ENCODE measurements at places on chromosomes 13 and 19.

- no peak for DNase-seq
Measured at GRCh38 chr13:63481334-63481733, 2065.7 kb upstream of the PCDH20 start.

- DNase-seq, result no peak
Measured at GRCh38 chr19:41887711-41888382, 4.9 kb downstream of the ARHGEF1 start.

DNA sequence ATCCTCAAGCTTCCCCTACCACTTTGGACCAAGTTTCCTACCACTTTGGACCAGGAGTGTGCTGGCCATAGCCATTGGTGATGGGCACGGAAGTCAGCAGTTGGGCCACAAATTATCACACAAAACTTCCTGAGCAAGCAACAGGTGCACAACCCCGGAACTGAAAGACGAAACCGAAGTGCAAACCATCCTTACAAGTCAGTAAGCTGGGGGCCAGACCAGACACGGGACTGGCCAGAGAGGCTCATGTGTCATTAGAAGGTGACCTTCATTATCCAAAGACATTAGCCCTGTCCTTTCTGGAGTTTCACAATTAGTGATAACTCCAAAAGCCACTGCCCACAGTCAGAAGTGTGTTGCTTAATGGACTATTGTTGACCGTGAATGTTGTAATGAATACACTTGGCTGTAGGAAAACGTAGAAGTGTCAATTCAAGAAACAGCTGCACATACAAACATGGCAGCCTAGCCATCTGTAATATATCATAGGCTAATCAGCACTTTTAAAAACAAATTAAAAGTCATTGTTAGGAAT, 244.1 kb upstream of the IRS2 start:
- no peak for DNase-seq

- no peak for DNase-seq
Measured at GRCh38 chr19:53580871-53581835, 43.2 kb downstream of the ZNF331 start.

GRCh38 chr19:19460258-19460731, 54.8 kb downstream of the GATAD2A start:
- DNase-seq, result no peak

DNA sequence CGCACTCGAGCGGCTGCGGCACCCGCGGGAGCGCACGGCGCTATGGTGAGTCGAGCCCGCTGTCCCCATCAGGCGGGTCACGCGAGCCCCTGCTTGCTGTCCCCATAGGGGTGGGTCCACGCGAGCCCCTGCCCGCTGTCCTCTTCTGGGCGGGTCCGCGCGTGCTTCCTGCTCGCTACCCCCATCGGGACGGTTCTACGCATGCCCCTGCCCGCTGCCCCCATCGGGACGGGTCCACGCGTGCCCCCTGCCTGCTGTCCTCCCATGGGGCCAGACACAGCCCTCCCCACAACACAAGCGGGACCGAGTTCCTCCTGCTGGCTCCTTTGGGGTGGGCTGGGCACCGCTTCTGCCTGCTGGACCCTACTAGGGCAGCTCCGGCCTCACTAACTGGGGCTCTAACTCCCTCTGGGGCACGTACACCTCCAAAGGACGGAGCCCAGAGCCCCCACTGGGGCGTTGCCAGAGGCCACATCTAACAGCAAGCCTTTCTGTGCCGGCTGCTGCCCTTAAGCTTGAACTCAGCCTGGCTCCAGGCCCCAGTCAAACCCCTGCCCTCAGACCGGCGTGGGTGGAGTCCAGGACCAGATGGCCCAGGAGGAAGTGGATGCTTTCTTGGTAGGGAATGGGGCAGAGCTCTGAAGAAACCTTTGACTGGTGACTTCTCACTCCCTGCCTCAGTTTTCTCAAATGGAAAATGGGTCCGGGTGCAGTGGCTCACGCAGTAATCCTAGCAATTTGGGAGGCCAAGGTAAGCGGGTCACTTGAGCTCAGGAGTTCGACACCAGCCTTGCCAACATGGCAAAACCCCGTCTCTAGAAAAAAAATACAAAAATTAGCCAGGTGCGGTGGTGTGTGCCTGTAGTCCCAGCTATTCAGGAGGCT, 722 bp downstream of the COLGALT1 start:
- peak; percentile 32 for DNase-seq

DNA sequence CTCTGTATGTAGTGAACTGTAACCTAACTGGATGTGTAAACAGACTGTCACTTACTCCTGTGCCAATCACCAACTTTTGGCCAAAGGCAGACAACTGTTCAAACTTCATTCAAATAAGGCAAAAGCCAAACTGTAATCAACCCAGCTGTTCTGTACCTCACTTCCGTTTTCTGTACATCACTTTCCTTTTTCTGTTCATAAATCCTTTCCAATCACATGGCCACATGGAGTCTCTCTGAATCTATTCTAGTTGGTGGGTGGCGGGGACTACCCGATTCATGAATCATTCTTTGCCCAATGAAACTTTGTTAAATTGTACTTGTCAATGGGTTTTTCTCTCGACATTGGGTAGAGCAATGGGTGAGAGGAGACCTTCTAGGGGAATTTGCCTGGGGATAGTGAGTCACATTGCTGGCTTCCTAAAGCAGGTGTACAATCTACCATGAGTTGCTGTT, 178.3 kb upstream of the RFC3 start:
- DNase-seq, result no peak

GRCh38 chr13:42255886-42256285, 16.1 kb upstream of the AKAP11 start:
- DNase-seq, result no peak

DNA sequence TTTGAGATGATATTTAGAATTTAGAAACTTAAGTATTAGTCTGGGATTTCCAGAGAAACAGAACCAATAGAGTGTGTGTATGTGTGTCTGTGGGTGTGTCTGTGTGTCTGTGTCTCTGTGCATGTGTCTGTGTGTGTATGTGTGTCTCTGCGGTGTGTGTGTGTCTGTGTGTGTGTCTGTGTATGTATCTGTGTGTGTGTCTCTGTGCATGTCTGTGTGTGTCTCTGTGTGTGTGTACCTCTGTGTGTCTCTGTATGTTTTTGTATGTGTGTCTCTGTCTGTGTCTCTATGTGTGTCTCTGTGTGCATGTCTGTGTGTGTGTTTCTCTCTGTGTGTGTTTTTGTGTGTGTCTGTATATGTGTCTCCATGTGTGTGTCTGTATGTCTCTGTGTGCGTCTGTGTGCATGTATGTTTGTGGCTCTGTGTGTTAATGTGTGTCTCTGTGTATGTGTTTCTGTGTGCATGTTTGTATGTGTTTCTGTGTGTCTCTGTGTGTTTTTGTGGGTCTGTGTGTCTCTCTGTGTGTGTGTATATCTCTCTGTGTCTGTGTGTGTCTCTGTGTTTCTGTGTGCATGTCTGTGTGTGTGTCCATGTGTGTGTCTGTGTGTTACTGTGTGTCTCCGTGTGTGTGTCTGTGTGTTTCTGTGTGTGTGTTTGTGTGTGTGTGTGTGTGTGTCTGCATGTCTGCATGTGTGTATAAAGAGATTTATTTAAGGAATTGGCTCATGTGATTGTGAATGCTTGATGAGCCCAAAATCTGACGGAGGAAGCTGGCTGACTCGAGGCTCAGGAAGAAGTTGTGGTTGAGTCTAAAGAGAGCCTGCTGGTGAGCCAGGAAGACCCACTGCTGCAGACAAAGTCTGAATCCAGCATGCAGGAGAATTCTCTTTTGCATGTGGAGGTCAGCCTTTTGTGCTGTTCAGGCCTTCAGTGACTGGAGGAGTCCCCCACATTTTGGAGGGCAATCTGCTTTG, 22.2 kb downstream of the GPR42 start:
- DNase-seq, result no peak

DNA sequence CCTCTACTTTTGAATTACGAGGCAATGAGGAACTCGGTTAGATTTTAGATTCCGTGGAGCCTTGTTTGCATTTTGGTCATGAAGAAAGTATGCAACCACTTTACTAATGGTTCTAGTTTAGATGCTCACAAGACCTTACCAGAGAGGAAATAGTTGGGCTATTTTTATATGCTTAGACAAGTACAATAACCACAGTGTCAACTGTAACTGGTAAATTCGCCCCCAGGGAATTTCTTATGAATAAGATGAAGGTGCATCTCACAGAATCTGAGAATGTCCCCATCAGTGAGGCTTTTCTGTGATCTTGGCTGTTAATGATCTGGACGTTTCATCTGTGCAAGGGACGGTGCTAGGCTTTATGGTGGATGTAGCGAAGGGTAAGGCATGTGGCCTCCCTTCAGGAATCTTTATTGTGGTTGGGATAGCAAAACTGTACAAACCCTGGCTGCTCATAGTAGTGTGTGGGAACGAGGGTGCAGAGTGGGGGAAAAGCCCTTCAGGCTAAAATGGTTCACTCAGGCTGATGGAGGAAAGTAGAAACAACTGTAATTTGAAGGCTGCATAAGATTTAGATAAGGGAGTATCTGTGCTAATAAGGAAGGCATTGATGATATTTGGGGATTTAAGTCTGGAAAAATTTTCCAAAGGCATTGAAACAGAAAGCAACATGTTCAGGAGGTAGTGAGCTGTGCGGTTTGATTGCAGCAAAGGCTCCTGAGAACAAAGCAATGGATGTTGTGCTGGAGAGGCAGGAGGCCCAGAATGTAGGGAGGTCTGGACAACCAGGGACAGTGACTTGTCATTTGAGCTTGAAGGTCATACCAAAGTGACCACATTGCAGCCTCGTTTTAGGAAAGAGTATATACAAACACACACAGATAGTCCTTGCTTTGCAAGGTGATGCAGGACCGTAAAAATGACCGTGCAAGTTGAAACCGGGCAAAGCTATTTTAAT, 28.4 kb downstream of the UBAC2 start:
- no peak for DNase-seq

- DNase-seq, result no peak
Measured at GRCh38 chr13:40096357-40096901, 441.0 kb downstream of the COG6 start.

GRCh38 chr13:80361883-80362327, 21.0 kb upstream of the SPRY2 start:
- DNase-seq, result no peak

DNA sequence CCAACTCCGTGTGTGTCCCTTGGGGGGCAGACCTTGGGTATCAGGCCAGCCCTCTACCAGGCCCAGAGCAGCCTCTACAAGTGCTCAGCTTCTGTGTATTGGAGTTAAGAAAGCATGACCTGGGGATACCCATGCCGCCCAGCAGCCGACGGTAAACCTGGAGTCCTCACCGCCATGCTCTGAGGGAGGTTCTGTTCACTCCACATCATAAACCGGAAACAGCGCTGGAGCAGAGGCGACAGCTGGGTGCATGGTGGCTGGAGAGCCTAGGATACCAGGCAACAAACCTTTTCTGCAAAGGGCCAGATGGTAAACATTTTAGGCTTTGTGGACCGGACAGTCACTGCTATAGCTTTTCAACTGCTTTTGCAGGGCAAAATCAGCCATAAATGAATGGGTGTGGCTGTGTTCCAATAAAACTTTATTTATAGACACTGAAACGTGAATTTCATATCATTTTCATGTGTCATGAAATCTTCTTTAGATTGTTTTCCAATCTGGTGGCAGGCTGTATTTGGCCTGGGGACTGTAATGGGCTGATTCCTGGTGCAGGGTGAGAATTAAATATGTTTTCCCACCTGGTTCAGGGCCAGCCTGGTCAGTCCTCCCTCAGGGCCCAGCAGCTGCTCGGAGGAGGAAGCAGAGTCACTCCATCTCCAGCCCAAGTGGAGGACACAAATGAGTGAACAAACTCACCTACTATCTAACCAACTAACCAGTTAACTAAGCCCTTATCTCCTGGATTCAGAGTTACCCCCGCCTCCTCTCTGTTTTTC, 30.9 kb downstream of the CEBPA start:
- no peak for DNase-seq

DNA sequence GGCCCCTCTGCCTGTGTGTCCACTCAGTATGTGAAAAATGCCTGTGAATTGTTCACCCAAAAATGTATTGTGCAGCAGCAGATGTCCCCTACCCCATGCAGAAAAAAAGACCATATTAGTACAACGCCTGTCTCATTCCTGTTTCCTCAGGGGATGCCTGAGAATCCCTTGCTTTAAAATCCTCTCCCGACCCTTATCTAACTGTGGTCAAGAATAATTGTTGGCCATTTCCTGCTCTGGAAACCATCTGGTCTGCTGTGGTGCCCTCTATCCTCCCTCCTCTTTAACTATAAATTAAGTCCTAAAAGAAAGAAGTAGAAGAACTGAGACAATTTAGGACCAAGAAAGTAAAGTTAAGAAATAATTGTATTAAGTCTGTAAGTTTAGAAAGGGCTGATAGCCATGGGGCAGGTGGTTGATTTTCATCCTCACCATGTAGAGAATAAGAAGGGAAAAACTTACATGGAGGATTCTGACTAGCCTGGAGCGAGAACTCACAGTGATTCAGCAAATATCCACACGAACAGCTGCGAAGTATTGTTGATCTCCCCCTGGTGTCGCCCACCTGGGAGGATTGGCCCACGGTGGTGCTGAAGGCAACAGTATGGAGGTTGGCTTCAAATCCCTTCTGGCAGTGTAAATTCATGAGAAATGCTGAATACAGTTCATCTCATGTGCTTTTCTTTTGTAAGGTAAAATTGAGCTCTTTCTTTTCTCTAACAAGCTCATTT, 85.6 kb downstream of the COL4A2 start:
- DNase-seq, result no peak

DNA sequence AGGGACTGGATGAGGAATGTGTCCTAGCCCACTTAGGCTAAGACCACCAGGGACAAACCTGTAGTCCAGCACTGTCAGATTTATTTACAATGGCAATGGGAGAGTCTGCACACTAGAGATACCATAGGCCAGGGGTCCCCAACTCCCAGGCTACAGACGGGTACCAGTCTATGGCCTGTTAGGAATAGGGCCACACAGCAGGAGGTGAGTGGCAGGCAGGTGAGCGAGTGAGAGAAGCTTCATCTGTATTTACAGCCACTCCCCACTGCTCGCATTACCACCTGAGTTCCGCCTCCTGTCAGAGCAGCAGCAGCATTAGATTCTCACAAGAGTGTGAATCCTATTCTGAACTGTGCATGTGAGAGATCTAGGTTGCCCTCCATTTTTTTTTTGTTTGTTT, 2.4 kb downstream of the THAP8 start:
- DNase-seq, result no peak

GRCh38 chr13:81041761-81042160, 700.8 kb upstream of the SPRY2 start:
- DNase-seq, result no peak

DNA sequence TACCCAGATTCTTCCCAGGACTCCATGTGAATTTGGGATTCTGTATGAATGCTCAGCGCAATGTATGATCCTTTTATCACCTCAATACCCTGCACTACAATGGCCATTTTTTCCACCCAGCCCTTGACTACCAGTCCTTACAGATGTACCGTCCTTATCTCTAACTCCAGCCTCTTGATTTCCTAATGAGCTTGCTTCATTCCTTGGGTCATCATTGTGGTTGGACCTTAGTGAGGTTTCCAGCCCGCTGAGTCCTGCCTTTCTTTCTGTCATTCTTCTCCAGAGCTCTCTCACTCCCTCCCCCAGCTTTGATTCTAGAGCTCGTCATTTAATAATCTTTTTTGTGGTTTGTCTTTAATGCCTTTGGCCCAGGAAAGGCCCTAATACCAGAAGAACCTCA, 438.5 kb downstream of the ZNF536 start:
- no peak for DNase-seq

GRCh38 chr19:43482193-43482592, 16.8 kb upstream of the LYPD3 start:
- no peak for DNase-seq
